ENCODE measurements at places on chromosomes 3 and 15. TPM values are rescaled to one million over a fixed set of nuclear protein-coding genes. Genes with fewer than 3 reads are reported as not detected.

DNA sequence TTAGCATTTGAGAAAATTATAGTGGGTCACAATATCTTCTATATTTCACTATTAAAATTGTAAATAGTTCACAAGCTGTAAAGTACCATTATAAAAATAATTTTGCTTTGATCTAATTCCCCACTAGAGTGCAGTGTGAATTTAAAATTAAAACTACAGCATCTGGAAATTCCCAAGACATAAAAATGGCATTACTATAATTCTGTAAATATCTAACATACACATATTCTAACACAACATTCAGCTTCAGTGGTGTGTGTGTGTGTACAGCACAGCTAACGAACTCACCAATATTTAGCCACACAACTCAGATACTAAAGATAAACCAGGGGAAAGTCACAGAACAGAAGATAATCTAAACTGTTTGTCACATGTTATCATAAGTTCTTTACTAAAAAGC lies 424.9 kb upstream of the ZNF385D start:
- no peaks in the 10 kb centered on the region for H3K36me3 ChIP-seq
- no peak for DNase-seq
- H3K27ac ChIP-seq, result no peak overlapping the region
- H3K27me3 ChIP-seq, result no peaks in the 10 kb centered on the region
- H3K4me1 ChIP-seq, result no peaks in the 10 kb centered on the region
- H3K4me3 ChIP-seq, result no peak overlapping the region

- no peaks in the 10 kb centered on the region for H3K27me3 ChIP-seq
- no peak for DNase-seq
- H3K36me3 ChIP-seq, result no peaks in the 10 kb centered on the region
- no peak overlapping the region for H3K27ac ChIP-seq
- H3K4me3 ChIP-seq, result no peak overlapping the region
- peaks cover 6% of the 10 kb centered on the region for H3K4me1 ChIP-seq
Measured at GRCh38 chr3:122481390-122481789, 33.3 kb downstream of the KPNA1 start.

DNA sequence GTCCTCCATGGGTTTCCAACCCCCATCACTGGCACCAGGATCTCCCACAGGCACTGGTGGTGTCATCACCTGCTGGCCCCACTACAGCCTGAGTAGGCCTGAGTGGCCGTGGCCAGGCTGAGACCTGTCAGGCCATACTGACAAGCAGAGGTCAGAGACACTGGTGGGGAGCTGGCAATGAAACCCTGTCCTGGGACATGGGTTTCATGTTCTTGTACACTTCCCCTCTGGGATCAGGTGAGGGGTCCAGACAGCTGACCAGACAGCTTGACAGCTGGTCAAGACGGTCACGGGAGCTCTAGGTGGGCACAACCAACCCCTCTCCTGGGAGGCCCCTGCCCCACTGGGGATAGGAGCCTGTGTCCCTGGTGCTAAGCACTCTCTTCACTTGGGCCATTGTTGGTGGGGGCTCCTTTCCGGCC lies 13.1 kb downstream of the ZBTB47 start:
- H3K36me3 ChIP-seq, result peaks cover 31% of the 10 kb centered on the region
- peaks cover 16% of the 10 kb centered on the region for H3K4me1 ChIP-seq
- H3K4me3 ChIP-seq, result no peak overlapping the region

GRCh38 chr15:59131969-59132562 lies 27.1 kb downstream of the CCNB2 start:
- no peak for DNase-seq
- H3K4me3 ChIP-seq, result no peak overlapping the region
- no peak overlapping the region for H3K27ac ChIP-seq
- H3K4me1 ChIP-seq, result no peaks in the 10 kb centered on the region
- H3K27me3 ChIP-seq, result no peaks in the 10 kb centered on the region

DNA sequence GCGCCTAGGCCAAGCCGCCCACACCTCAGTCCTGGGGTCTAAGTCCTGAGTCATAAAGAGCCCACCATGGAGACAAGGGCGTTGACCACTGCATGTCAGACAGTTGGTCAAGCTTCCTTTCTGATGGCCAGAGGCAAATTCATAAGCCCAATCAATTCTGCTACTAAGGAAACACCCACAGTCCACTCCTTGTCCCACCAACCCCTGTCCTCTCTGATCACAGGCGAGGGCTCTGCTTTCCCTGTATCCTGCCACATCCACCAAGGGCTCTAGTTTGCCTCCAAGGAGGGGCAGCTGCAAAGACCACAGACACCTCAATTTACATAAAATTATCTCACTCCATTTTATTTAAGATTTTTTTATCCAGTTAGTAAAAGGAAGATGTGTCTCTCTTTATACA lies 25.3 kb downstream of the CHAC1 start:
- H3K4me1 ChIP-seq, result no peaks in the 10 kb centered on the region
- H3K36me3 ChIP-seq, result peaks cover 26% of the 10 kb centered on the region
- no peak for DNase-seq
- no peaks in the 10 kb centered on the region for H3K27me3 ChIP-seq

DNA sequence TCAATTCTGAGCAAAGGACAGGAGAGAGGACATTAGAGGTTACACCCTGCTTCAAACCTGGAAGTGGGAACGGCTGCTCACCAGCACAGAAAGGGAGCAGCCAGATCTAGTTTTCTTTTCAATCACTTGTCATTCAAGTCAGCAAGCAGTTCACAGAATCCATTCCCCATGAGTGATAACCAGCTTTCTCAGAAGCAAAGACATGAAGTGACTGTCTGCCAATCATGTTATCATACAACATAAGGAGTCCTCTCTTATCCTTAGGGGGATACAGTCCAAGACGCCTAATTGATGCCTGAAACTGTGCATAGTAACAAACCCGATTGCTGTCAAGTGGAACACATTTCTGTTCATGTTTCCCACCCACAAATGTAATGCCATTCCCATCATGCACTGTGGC lies 54.7 kb downstream of the FAM98B start:
- H3K27ac ChIP-seq, result no peak overlapping the region
- H3K4me3 ChIP-seq, result no peak overlapping the region
- H3K27me3 ChIP-seq, result no peaks in the 10 kb centered on the region

The BTLA gene
- total RNA-seq, result 0.98 TPM

GRCh38 chr3:30855400-30856292 lies 38.8 kb downstream of the GADL1 start:
- H3K36me3 ChIP-seq, result no peaks in the 10 kb centered on the region
- no peak for DNase-seq
- no peak overlapping the region for H3K4me3 ChIP-seq
- no peaks in the 10 kb centered on the region for H3K27me3 ChIP-seq
- no peak overlapping the region for H3K27ac ChIP-seq

DNA sequence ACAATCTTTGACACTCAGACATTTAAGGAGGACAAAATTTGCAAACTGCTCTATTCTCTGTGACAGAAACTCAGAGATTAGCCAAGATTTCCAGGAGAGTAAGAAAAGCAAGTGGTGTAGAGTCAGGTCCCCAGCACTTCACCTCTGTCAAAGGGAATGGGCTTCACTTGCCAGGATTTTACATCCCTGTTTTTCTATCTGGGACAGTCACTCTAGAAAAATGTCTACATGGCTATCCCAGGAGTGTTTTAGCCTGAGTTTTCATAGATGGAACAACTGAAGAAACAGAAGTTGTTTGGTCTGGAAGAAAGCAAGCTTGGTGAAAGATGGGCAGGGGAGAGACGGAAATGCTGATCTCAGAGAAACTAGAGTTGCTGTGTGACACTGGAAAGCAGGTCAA lies 3.0 kb downstream of the FAM219B start:
- H3K36me3 ChIP-seq, result peaks cover 12% of the 10 kb centered on the region
- H3K4me1 ChIP-seq, result peaks cover 21% of the 10 kb centered on the region
- no peak for DNase-seq
- H3K27me3 ChIP-seq, result no peaks in the 10 kb centered on the region
- no peak overlapping the region for H3K27ac ChIP-seq

The RTP1 gene
- total RNA-seq, result not detected

DNA sequence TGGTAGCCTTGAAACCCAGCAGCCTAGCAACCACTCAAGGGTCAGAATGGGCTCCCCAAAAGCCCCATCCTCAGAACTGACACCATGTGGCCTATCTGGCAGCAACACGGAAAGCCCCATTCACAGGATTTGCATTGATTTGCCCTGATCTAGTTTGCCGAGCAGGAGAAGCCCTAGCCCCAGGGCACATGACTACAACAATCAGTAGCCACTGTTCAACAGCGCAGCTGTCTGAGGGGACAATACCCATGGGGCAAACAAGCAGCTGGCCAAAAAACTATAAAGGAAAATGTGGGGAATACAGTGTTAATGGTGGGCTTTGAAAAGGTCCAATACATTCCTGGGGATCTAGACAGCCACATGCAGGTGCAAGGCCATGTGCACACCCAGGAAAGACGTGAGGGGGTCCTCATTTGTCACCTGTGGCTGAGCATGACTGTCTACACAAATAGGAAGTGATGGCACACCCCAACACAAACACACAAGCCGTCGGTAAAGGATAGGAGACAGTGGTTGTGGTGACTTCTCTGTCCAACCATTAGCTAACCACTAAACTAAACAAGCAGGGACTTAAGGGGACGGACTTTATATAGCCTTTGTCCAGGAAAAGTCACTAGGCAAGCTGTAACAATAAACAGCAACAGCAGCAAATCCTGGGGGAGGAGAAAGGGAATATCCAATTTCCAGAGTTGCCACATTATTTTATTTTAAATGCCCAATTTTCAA lies 113.7 kb downstream of the LRIG1 start:
- no peaks in the 10 kb centered on the region for H3K4me1 ChIP-seq
- peaks cover 76% of the 10 kb centered on the region for H3K36me3 ChIP-seq
- no peak overlapping the region for H3K27ac ChIP-seq
- DNase-seq, result no peak

GRCh38 chr3:195034541-195034940 lies 236.4 kb downstream of the XXYLT1 start:
- H3K27ac ChIP-seq, result no peak overlapping the region
- H3K27me3 ChIP-seq, result peaks cover 6% of the 10 kb centered on the region
- DNase-seq, result no peak

The TWF2 gene
- total RNA-seq, result 59.8 TPM

DNA sequence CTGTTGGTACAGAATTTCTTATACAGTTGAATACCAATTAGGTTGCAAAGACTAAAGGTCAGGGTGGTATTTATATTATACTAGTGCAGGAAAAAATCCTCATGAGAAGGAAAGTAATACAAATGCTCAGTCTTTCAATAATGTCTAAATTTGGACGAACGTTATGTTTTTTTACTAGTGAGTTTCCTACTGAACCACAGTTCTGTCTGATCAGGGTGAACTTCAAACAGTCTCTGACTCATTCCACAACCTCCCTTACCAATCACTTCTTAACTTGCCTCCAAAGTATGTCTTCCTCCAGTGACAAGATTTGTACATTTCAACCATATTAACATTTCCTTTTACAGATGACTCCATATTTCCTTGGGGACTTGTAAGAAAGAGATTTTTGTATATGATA lies 3.4 kb downstream of the TMEM212 start:
- H3K27ac ChIP-seq, result no peak overlapping the region
- H3K4me3 ChIP-seq, result no peak overlapping the region
- DNase-seq, result no peak
- H3K36me3 ChIP-seq, result no peaks in the 10 kb centered on the region

The TMEM108 gene
- total RNA-seq, result not detected

DNA sequence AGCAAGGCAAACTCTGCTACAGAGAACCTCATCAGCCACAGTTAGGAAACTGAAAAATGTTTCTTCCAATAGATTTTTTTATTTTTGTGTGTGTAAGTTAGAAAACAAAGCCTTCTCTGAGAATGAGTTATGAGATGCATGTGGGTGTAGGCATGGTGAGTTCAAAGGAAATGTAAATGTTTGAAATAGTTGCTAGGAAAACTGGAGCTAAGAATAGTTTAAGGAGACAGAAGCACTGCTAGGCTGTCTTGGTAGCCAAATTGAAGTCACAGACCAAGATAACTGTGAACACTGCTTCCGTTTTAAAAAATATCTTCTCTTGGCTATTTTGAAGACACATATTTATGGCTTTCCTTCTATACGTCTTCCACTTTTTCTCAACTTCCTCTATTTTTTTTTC lies 1501.2 kb upstream of the CADM2 start:
- H3K27me3 ChIP-seq, result no peaks in the 10 kb centered on the region
- DNase-seq, result no peak
- no peak overlapping the region for H3K4me3 ChIP-seq
- no peak overlapping the region for H3K27ac ChIP-seq
- no peaks in the 10 kb centered on the region for H3K36me3 ChIP-seq

- DNase-seq, result no peak
- H3K4me3 ChIP-seq, result no peak overlapping the region
- H3K4me1 ChIP-seq, result no peaks in the 10 kb centered on the region
Measured at GRCh38 chr15:72011302-72011942, 106.5 kb downstream of the MYO9A start.

The LRRC34 gene
- 2.5 TPM for total RNA-seq

GRCh38 chr3:151538456-151539393 lies 77.9 kb upstream of the IGSF10 start:
- peaks cover 8% of the 10 kb centered on the region for H3K4me1 ChIP-seq
- DNase-seq, result peak; percentile 23
- H3K36me3 ChIP-seq, result no peaks in the 10 kb centered on the region
- no peak overlapping the region for H3K27ac ChIP-seq
- no peaks in the 10 kb centered on the region for H3K27me3 ChIP-seq

DNA sequence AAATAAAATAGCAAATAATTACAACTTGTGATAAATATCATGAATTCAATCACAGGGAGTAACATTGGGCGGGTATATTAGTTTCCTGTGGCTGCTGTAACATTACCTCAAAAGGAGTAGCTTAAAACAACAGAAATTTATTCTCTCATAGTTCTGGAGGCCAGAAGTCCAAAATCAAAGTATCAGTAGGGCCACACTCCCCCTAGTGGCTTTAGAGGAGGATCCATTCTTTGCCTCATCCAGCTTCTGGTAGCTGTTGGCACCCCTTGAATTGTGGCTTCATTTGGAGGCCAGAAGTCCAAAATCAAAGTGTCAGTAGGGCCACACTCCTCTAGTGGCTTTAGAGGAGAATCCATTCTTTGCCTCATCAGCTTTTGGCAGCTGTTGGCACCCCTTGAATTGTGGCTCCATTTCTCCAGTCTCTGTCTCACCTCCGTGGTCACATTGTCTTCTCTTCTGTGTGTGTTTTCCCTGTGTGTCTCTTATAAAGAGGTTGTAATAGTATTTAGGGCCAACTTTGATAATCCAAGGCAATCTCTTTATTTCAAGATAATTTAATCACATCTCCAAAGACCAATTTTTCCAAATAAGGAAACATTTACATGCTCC lies 3.1 kb upstream of the CFAP20DC start:
- no peaks in the 10 kb centered on the region for H3K27me3 ChIP-seq
- no peak overlapping the region for H3K27ac ChIP-seq
- no peaks in the 10 kb centered on the region for H3K36me3 ChIP-seq
- no peak overlapping the region for H3K4me3 ChIP-seq
- H3K4me1 ChIP-seq, result no peaks in the 10 kb centered on the region

DNA sequence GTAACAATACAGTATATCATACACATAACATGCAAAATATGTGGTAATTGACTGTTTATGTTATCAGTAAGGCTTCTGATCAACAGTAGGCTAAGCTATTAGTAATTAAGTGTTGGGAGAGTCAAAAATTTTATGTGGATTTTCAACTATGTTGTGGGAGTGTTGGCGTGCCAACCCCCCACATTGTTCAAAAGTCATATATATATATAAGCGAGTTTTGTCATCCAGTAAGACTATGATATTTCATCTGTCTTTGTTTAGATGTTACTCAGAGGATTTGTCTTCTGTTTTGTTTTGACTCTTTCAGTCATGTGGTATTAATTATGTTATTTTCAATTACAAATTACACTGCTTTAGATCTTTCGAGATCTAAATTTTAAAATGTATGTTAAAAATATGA lies 51.0 kb upstream of the RAP2B start:
- no peak overlapping the region for H3K27ac ChIP-seq
- H3K27me3 ChIP-seq, result no peaks in the 10 kb centered on the region
- H3K4me3 ChIP-seq, result no peak overlapping the region
- H3K36me3 ChIP-seq, result no peaks in the 10 kb centered on the region
- no peak for DNase-seq

Measured in tibial nerve (tissue), 4 donors.